NCI-H1930 (cell line): ENCODE measurements at places on chromosomes 11 and 22.

- no peak for DNase-seq
Observed at GRCh38 chr11:114562166-114562916, 2.7 kb upstream of the NXPE1 start.

DNA sequence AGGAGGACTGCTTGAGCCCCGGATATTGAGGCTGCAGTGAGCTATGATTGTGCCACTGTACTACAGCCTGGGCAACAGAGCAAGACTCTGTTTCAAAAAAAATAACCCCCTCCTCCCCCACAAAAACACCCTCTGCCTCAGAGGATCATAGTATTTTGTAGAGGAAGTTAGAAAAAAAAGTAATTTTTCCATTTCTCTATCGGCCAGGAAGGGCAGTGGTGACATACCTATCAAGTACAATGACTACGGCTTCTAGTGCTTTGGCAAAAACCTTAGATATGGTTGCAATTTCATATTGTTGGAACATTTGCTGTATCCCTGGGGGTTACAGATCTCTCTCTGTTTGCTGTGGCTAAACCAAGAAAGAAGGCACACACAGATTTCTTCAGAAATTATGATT lies 28.9 kb downstream of the C2CD3 start:
- DNase-seq, result no peak

DNA sequence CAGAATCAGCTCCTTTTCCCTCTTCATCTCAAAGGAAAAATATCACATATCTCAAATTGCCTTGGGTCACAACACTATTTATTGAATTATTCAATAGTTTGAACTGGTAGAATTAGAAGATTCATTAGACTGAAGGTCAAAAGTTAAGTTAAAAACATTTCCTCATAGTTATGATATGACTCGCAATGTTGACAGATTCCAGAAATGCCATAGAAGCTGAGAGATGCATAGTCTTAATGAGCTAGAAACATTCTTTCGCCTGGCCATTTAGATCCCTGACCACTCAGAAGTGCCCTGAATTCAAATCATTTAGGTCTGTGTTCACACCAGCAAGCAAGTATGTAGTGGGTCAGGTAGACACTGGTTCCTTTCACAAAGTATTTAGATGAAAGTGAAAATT lies 44.4 kb downstream of the FAT3 start:
- DNase-seq, result no peak

DNA sequence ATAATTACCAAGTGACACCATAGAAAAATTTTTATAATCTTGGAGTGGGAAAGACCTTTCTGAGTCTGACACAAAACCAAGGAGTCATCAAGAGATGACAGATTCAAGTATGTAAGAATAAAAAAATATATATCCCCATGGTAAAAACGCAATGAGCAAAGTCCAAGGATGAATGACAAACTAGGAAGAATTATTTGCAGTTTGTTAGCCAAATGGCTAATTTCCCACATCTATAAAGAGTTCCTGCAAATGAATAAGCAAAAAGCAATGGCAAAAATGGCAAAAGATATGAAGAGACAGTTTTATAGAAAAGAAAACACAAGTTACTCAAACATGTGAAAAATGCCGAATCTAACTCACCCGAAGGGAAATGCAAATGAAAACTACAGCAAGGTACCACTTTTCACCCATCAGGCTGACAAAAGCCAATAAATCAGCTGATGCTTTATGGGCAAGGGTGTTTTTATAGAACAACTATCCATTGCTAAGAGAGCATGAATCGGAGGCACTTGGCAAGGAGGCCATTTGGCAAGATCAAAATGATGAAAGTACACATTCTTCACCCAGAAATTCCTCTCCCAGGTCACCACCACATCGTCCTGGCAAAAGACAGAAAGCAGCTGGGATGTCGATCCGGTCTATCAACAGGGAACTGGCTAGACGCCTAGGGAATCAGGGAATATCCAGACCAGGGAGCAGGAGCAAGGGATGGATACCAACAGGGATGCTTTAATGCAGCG lies 21.1 kb upstream of the KLHL35 start:
- no peak for DNase-seq

- DNase-seq, result no peak
Observed at GRCh38 chr11:71083105-71083504, 169.3 kb downstream of the SHANK2 start.

DNA sequence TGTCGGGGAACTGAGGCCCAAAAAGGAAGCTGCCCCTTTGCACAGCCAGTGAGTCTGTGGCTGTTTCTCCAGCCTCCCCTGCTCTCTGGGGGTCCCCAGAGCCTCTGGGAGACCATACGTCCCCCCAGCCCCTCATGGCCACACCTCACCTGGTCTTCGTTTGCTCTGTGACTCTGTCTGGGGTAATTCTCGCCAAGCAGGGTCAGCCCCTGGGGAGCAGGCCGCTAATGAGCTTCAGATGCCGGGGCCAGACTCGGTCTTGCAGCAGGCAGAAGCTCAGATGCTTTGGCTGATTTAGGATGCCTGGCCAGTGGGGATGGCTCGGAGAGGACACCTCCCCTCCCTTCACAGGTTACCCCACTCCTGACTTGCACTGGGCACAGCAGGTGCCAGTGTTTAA lies 24.1 kb upstream of the WNT11 start:
- DNase-seq, result no peak

GRCh38 chr11:73962101-73962705 lies 11.4 kb downstream of the DNAJB13 start:
- no peak for DNase-seq

DNA sequence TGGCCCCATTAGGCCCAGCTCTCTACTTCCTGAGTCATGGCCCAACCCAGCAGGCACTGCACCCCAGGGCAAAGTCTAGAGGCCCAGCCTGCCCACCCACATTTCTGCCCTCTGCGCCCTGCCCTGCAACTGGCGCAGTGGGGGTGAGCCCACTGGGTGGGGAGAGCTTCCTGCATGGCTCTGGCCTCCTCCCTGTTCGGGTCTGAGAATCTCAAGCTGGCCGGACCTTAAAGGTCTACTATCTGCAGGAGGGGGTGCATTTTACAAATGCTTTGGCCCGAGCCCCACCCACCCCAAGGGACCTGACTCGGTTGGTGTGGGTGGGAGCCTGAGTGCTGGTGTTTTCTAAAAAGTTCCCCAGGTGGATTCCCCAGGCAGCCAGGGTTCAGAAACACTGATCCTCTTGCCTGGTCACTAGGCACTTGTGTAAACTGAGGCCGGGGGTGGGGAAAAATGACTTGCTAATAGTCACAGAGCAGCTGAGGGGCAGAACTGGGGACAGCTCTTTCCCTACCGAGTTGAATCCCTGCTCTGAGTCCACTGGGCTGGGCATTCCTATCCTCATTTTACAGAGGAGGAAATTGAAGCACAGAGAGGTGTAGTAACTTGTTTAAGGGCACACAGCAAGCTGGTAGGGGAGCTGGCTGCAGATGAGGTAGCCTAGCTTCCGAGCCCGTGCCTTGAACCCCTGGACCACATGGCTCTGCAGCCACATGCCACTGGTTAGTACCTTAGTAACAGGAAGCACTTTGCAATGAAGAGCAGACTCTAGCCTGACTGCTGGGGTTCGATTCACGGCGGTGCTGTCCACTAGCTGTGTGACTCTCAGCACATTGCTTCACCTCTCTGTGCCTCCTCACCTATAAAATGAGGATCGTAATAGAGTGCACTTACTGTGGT lies 36.3 kb downstream of the CD82 start:
- DNase-seq, result no peak

GRCh38 chr11:128411150-128411549 lies 176.2 kb downstream of the ETS1 start:
- DNase-seq, result no peak

DNA sequence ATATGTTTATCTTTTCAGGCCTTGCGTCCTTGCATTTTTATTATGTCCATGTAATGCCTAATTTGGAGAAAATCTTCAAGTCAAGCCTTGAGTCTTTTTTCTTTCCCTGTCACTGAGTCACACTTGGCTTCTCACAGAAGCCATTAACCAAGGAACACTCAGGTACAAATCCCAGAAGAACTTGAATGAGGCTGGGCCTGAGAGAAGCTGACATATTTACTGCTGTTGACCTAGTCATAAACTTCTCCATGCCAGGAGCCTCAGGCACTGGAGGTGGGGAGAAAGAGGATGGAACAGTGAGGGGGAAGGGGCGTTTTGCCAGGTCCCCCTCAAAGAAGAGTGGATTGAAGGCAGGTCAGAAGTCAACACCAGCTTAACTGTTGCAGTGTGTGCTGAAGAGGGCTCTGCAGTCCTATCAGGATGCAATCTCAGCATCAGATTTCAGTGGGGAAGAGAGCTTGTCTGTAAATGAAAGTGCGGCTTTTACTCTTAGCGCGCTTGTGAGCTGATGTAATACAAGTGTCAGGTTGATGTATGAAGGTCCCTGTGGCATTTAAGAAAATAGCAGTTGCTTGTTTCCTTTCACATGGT lies 526.0 kb downstream of the ETS1 start:
- DNase-seq, result no peak

GRCh38 chr11:9049959-9050358 lies 41.4 kb downstream of the SCUBE2 start:
- no peak for DNase-seq

DNA sequence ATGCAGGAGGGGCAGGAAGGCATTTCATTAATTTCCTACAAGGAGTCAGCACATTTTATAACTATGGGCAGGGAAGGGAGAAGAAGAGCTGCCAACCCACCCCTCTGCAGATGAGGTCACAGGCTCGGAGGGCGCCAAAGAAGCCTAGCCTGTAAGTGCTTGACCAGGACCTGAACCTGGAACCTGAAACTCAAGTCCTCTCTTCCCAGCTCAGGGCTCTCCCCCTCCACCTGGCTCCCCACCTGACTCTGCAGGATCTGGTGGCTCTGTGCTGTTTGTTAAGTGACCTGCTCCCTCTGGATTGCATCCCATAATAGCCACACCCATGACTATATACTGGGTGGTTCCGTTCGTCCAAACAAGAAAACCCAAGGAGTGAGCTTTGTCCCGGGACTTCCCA lies 27.3 kb downstream of the SCGB1A1 start:
- no peak for DNase-seq
